Aorta (tissue), 5 donors: ENCODE measurements at places on chromosomes 1 and 21. TPM values are rescaled to one million over a fixed set of nuclear protein-coding genes. Genes with fewer than 3 reads are reported as not detected.

DNA sequence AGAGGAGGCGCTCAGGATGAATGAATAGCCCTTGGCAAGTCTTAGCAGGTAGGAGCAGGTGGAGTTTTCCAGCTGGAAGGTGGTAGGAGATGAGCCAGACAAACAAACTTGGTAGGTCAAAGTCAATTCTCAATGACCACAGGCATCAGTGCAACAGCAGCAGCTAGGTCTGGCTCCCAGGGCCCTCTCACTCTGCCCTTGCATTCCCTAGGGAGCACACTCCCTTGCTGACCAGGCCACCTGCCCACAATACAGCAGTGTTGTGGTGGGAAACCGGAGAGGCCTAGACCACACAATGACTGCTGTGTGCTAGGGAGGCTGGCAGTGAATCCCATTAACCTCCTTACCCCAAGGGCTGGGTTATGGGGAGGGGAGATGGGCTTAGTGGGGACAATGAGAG, 13.0 kb upstream of the PAQR6 start:
- no peak overlapping the region for H3K4me3 ChIP-seq
- H3K27me3 ChIP-seq: no peaks in the 10 kb centered on the region
- no peak overlapping the region for H3K27ac ChIP-seq
- H3K36me3 ChIP-seq: peaks cover 30% of the 10 kb centered on the region
- H3K4me1 ChIP-seq: no peaks in the 10 kb centered on the region

- no peaks in the 10 kb centered on the region for H3K36me3 ChIP-seq
- peak overlapping the region; percentile 18 for H3K4me3 ChIP-seq
- H3K27ac ChIP-seq: peak overlapping the region; percentile 28
- DNase-seq: no peak
- peaks cover 2% of the 10 kb centered on the region for H3K4me1 ChIP-seq
These were observed 31.9 kb downstream of the PTGER3 start for GRCh38 chr1:71015745-71016144.

- H3K27me3 ChIP-seq: no peaks in the 10 kb centered on the region
- no peak for DNase-seq
- no peak overlapping the region for H3K4me3 ChIP-seq
- H3K4me1 ChIP-seq: no peaks in the 10 kb centered on the region
- no peaks in the 10 kb centered on the region for H3K36me3 ChIP-seq
These were observed 41.5 kb downstream of the IER5 start for GRCh38 chr1:181129771-181130606.

- H3K4me3 ChIP-seq: no peak overlapping the region
- H3K36me3 ChIP-seq: no peaks in the 10 kb centered on the region
- DNase-seq: peak; percentile 49
- no peaks in the 10 kb centered on the region for H3K27me3 ChIP-seq
These were observed 3.3 kb downstream of the PLK3 start for GRCh38 chr1:44803312-44804095.

DNA sequence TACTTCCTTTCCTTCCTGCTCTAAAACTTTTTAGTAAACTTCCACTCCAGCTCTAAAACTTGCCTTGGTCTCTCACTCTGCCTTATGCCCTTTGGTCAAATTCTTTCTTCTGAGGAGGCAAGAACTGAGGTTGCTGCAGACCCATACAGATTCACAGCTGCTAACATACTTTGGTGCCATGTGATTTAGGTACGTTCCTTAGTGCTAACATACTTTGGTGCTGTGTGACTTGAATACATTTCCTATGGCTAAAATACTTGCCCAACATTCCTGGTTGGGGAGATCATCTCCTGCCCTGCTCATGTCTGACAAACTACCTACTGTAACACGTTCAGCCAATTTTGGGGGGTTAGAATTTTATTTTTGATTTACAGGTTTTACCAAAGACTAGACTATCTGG, 6.8 kb upstream of the ZBTB40 start:
- no peak overlapping the region for H3K27ac ChIP-seq
- no peaks in the 10 kb centered on the region for H3K27me3 ChIP-seq
- H3K4me3 ChIP-seq: no peak overlapping the region
- no peak for DNase-seq

- H3K4me3 ChIP-seq: no peak overlapping the region
- no peaks in the 10 kb centered on the region for H3K27me3 ChIP-seq
- H3K4me1 ChIP-seq: no peaks in the 10 kb centered on the region
- H3K27ac ChIP-seq: peak overlapping the region; percentile 29
These were observed 30.1 kb downstream of the SLC1A7 start for GRCh38 chr1:53112271-53112774.

DNA sequence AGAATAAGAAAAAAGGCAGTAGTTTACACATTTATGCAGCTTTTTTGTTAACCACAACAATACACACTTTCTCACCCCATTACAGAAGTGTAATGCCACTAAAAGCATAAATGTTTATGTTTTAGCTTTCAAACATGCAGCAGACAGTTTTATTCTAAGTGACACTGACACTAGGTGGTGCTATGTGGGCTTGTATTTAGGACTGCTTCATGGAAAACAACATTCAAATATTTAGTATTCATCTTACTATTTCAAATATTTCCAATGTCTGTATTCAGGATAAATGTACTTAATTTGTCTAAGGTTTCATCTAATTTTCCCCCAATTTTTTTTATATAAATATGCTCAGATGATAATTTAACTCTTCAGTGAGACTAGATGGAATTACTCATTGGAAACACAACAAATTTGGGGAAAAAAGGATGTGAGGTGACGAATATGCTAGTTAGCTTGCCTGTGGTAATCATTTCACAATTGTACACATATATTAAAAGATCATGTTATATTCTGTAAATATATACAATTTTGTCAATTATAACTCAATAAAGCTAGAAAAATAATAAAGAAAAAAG, 71.4 kb downstream of the USP1 start:
- no peak overlapping the region for H3K27ac ChIP-seq
- no peak for DNase-seq
- no peak overlapping the region for H3K4me3 ChIP-seq
- H3K27me3 ChIP-seq: no peaks in the 10 kb centered on the region

GRCh38 chr1:33350611-33351280, 29.8 kb upstream of the A3GALT2 start:
- H3K4me1 ChIP-seq: peaks cover 2% of the 10 kb centered on the region
- peak overlapping the region; percentile 3 for H3K4me3 ChIP-seq
- no peaks in the 10 kb centered on the region for H3K27me3 ChIP-seq

DNA sequence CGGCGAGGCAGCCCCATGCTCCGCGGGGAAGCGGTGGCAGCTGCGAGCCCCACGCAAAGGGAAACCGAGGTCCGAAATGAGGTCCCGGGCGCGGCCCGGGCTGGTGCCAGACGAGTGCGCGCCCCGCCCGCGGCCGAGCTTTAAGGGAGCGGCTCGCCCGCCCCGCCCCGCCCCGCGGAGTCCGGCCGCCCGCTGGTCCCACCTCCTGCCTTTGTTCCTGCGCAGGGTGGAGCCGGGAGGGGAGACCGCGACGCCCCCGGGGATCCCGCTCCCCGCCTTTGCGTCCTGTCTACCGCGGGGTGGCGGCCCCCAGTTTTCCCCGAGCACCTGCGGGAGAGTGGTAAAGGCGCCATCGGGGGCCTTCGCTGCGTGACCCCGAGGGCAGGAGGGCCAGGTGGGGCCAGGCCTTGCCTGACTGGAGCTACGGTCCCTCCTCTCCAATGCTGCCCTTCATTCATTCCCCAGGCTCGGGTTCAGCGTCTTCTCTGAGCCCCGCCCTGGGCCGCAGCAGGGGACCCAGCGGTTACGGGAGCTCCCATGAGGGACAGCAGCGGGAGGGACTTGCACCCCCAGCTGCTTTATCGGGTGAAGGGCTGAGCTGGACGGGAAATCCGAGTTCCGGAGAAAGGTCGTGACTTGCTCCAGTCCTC, at the start of gene HES2:
Gene HES2 (minus strand): TSS at position 116 of the 650 bp plus-strand sequence. CDS start 99 bp downstream, at position 17.
- peak within 1 kb of the TSS; percentile 32 for H3K4me3 ChIP-seq
- no peaks in the 10 kb centered on the region for H3K4me1 ChIP-seq
- no peak for DNase-seq
- no peaks in the 10 kb centered on the region for H3K36me3 ChIP-seq

DNA sequence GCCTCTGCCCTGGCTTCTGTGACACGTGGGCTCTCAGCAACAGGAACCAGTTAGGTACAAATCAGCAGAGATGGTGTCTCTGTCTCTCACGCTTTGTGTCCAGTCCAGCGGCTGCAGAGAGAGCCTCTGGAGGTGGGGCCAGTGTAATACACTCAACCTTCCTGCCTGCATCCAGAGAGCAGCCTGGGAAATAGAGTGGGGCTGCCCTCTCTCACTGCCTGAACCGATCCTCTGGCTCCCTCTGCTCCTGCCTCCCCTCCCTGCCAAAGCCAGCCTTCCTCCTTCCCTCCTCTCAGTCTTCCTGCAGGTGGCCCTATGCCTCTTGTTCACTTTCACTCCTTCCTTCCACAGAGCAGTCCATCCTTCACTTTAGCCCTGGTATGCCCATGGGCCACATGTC, at the start of gene ZNF648:
Gene ZNF648 (minus strand): TSS at position 119 of the 400 bp plus-strand sequence. CDS start 3,702 bp downstream, outside the sequence.
- no peak within 1 kb of the TSS for H3K27ac ChIP-seq
- no peak for DNase-seq
- H3K27me3 ChIP-seq: no peaks in the 10 kb centered on the region
- no peaks in the 10 kb centered on the region for H3K36me3 ChIP-seq

- H3K36me3 ChIP-seq: no peaks in the 10 kb centered on the region
- H3K27me3 ChIP-seq: no peaks in the 10 kb centered on the region
- peak; percentile 99 for DNase-seq
- no peak within 1 kb of the TSS for H3K27ac ChIP-seq
These were observed at the start of gene NOC2L for GRCh38 chr1:958823-959730. TSS of gene NOC2L (minus strand) at chr1:959256. CDS start at chr1:959240, 16 bp downstream.

DNA sequence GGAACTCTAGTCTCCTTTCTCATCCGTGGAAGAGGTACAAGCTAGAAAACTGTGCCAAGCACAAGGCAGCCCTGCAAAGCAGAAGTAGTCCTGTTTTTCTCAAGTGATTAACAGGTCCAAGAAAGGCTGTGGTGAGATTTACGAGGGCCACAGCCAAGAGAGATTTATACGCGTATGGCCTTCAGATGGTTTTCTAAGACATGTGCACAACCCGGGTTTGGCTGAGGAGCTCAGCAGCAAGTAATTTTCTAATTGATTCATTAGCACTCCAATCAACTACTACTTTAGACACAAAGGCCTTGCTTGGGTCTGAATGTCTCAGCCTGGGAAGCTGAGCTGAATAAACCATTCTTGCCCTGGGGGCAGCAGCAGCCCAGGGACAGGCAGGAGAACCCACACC, 55.8 kb downstream of the SSBP3 start:
- no peak overlapping the region for H3K27ac ChIP-seq
- no peaks in the 10 kb centered on the region for H3K36me3 ChIP-seq
- H3K27me3 ChIP-seq: no peaks in the 10 kb centered on the region
- H3K4me1 ChIP-seq: no peaks in the 10 kb centered on the region
- DNase-seq: no peak

- H3K4me1 ChIP-seq: no peaks in the 10 kb centered on the region
- no peaks in the 10 kb centered on the region for H3K36me3 ChIP-seq
- no peak overlapping the region for H3K27ac ChIP-seq
- no peaks in the 10 kb centered on the region for H3K27me3 ChIP-seq
- DNase-seq: no peak
These were observed 6.7 kb downstream of the SYCP1 start for GRCh38 chr1:114861384-114861783.

GRCh38 chr1:51326839-51327238, 3.5 kb downstream of the TTC39A start:
- no peaks in the 10 kb centered on the region for H3K27me3 ChIP-seq
- no peaks in the 10 kb centered on the region for H3K36me3 ChIP-seq
- no peak overlapping the region for H3K4me3 ChIP-seq
- no peak overlapping the region for H3K27ac ChIP-seq
- H3K4me1 ChIP-seq: no peaks in the 10 kb centered on the region
- DNase-seq: no peak

- H3K36me3 ChIP-seq: no peaks in the 10 kb centered on the region
- no peaks in the 10 kb centered on the region for H3K27me3 ChIP-seq
- DNase-seq: no peak
- H3K27ac ChIP-seq: no peak overlapping the region
These were observed 40.8 kb upstream of the TINAGL1 start for GRCh38 chr1:31535561-31535960.

DNA sequence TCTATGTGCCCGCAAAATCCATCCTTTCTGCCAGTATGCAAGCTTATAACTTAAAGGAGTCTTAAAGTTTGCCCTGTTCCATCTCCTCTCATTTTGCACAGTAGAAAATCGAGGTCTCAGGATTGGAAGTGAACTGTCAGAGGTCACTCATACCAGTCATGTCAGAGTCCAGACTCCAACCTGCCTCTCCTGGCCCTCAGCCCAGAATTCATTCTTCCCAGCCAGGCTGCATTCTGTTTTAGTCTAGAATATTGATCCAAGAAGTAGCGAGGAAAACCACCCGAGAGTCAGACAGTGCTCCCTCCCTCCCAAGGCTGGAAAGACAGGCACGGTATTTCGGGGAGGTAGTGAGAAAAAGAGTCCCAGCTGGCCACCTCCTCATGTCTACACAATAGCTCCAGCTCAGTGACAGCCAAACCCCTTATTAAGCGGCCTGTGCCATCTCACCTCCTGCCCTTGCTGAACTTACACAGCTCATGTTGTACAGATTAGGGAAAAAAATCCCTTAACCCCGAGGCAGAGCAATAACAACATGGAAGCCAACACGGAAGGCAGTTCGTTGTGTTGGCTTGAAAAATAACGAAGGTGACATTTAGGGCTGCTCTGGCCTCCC, 89.4 kb downstream of the OMA1 start:
- H3K4me3 ChIP-seq: no peak overlapping the region
- no peaks in the 10 kb centered on the region for H3K36me3 ChIP-seq
- DNase-seq: no peak
- H3K4me1 ChIP-seq: no peaks in the 10 kb centered on the region
- no peaks in the 10 kb centered on the region for H3K27me3 ChIP-seq
- no peak overlapping the region for H3K27ac ChIP-seq

- no peaks in the 10 kb centered on the region for H3K27me3 ChIP-seq
- H3K4me3 ChIP-seq: no peak overlapping the region
- DNase-seq: no peak
- no peaks in the 10 kb centered on the region for H3K36me3 ChIP-seq
These were observed 232.7 kb downstream of the TTLL7 start for GRCh38 chr1:83766241-83766691.

DNA sequence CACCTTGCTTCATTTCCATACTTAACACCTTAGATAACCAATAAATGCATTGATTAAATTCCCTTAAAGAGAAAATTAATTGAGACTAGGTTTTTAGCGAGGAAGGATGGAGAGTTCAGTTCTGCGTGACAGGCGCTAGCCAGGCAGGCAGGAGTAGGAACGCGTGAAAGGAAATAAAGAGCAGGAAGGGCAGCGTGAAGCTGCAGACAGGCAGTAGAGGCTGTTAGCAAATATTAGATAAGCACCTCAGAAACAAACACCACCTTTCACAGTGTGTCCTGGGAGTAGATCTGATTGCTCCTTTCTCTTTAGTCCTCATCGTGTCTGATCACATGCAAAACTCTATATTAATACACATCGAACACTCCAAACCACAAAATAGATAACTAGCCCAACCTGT, 282.7 kb upstream of the ADGRL2 start:
- no peaks in the 10 kb centered on the region for H3K36me3 ChIP-seq
- no peak overlapping the region for H3K4me3 ChIP-seq
- no peak overlapping the region for H3K27ac ChIP-seq
- H3K27me3 ChIP-seq: no peaks in the 10 kb centered on the region
- DNase-seq: no peak

Gene AADACL3
- total RNA-seq: not detected

Gene ZNF669
- total RNA-seq: 6.0 TPM

Gene TMEM234
- 24.3 TPM for total RNA-seq

Gene CDC7
- 3.9 TPM for total RNA-seq

Gene OR2G6
- total RNA-seq: not detected

Gene SHISAL2A
- 0.88 TPM for total RNA-seq

Gene FALEC
- total RNA-seq: not detected

Gene C1QB
- 225 TPM for total RNA-seq

Gene S100A12
- 4.4 TPM for total RNA-seq

Gene RPS6KA1
- total RNA-seq: 12.0 TPM

Gene CATSPERE
- total RNA-seq: 2.2 TPM

Gene CR1L
- 0.24 TPM for total RNA-seq
